ENCODE measurements at places on chromosomes 2 and 18.

DNA sequence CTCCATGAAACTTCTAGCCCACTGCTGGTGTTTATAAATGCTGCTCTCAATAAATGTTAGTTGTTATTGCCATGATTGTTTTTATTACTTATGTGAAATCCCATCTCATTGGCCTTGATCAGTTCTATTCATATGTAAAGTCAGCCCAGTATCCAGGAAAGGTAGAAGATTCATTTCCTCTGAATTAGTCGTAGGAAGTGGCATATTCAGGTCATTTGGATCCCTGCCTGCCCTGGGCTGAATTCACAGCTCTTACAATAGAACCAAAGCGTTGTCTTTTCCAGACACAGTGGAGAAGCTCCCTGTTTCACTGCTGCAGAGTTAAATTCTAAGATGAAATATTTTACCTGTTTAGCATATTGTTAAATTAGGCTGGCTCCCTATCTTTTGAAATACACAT lies 70.3 kb downstream of the MAIP1 start:
- no peak for DNase-seq

DNA sequence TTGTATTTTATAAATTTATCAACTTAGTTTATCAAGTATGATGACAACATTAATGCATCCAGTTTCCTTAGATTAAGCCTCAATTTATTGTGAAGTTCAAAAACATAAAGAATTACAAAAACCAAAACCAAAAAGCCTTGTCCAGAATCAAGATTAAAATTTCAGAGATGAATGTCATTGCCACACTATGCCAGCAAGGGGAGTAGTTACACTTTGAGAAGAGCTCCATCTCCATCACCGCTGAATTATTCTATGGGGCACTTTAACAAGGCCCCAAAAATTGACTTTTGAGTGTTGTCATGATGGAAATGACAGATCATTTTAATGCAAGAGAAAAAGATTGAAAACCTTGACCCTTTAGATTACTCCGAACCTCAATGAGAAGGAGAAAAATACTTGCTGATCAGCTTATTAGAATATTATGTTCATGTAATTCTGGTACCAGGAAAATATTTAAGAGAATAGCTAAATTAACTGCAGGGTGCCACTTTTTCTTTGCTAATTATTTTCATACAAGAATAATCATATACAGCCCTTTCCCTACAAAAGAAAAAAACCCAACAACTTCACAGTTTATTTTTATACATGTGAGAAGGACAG lies 152.5 kb upstream of the AQP4 start:
- no peak for DNase-seq

DNA sequence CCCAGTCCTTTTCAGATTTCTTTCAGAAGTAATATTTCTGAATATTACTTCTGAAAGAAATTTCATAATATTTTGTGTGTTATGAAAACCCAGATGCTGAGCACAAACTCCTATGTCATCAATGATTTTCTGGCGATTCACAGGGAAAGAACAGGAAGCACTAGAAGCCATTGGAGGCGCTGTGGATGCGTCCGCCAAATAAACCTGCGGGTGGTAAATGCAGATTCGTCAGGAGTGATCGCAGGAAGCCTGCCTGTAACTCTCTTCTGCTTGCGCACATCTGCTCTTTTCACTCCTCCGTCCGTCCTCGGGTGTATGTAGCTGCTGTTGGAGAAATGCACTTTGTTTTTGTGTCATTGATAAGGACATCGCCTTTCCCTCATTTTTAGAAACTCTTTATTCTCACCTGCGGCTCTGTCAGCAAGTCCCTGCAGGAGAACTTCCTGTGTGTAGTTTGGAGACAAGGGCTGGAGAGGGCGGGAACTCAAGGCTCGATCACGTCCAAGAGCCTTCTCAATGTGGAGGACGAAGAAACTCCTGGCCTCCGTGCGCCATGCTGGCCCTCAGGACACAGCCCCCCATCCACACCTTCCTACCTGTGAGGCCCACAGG lies 483.8 kb downstream of the GALR1 start:
- DNase-seq, result no peak

DNA sequence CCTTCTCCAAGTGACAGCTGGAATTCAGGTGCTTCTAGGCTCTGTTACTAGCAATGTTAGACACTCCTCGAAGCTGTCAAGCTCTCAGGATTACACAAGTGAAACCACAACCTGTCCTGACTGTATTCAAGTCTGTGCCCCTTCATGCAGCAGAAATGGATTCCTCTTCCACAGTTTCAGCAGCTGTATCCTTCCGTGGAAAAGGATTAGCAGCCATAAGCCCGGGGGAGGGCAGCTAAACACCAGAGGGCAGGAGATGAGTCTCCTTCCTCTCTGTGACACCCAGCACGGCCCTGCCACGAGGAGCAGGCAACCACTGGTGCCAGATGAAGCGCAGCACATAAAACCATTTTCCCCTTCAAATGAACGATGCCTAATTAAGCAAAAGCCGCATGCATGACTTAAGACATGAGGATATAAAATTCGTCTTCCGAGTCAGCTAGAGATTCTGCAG lies 1.2 kb downstream of the ST3GAL5 start:
- DNase-seq, result no peak

GRCh38 chr2:221267773-221268425 lies 304.2 kb downstream of the EPHA4 start:
- DNase-seq, result no peak

- DNase-seq, result no peak
These were observed 1078.5 kb upstream of the ZEB2 start for GRCh38 chr2:145598434-145598833.

DNA sequence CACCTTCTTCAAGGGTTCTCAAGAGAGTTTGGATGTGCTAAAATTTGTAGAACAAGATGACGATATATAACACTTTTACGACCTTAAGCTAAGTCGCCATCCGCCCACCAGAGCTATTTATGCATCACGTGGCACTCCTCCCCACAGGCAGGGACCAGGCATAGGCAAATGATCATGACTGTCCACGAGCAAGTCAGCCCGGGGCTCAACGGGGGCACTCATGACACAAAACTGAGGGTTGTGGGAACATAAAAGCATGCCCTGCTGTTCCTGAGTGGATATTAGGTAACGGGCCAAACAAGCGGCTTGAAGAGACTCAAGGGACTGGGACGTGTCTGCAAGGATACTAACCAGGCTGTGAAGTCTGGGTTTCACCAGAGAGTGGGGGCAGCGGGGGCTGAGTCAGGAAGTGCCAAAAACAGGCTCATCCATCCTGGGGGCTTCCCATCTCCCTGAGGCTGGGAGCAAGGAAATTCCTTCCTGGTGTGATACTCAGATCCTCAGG lies 58.1 kb downstream of the FAM178B start:
- no peak for DNase-seq

GRCh38 chr18:31206787-31207381 lies 44.2 kb upstream of the DSC1 start:
- no peak for DNase-seq

GRCh38 chr2:241837197-241837965 lies 21.3 kb downstream of the PDCD1 start:
- DNase-seq, result no peak

DNA sequence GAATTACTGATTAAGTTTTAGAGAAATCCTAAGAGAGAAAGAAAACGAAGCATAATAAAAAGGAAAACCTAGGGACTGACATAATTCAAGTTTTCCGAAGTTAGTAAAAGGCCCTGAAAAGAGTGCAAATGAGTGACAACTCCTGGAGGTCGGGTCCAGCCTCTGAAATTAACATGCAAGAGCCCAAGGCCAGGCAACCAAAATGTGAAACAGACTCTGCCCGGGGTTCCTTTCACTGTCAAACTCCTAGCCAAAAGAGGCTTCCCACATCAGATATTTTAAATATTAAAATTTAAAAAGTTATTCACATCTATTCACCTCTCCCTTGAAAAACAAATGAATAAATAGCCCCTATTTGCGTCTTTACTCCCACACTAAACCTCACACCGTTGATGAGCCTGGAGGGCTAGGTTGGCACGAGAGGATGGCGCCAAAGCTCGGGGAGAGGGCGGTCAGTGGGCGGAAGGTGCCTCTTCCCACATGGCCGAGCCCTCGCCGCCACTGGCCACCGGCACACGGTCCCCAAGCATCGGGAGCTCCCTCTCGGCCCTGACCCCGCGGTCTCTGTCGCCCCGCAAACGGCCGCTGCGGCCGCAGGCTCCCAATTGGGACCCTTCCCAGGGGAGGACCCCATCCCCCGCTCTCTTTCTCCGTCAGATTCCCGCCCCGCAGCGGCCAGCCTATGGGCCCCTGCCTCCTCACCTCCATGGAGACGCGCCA lies 630 bp downstream of the PPM1G start:
- DNase-seq, result no peak

DNA sequence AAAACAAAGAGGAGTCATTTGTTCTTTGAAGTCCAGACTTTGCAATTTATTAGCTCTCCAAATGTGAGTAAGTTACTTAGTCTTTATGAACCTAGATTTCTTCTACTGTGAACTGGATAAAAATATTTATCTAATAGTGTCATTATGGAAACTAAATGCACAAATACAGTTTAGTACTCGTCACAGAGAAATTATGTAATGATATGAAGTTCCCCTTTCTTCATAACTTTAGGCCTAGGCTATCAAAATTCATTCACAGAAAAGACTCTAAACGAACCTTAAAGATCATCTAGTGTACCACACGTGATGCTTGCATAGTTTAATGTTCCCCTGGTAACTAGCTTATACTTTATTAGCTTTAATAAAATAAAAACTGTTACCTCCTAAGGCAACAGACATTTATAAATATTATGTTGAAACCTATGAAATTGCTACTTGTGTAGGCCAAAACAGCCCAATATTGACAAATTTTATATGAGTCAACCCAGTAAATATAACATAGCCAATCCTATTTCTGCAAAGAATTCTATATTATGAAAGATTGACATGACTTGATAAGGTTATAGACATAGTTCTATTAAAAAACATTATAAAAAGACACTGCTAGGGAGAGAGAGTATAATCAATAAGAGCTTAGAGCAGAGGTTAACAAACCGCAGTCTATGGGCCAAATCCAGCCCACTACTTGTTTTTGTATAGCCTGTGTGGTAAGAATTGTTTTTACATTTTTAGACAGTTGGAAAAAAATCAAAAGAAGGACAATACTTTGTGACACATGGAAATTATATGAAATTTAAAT lies 44.9 kb upstream of the ITPRID2 start:
- DNase-seq, result no peak

DNA sequence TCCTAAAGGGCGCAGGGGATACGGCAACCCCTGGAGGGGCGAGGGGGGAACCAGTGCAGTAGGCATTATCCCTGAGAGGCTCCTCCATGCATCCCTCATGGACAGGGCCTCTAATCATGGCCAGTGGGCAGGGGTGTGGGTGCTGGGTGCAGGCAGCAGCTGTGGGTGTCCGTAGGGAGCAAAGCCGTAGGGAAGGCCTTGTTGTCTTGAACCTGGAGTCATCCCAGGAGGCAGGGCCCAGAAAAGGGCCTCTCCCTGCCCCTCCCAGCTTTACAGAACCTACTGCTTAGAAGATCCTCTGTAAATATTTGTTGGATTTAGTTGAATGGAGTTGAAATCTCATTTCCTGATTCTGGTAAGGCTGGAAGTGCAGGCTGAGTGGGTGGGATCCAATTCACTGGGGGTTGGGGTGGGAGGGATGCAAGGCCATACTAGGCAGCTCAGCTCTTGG lies 207.0 kb upstream of the HAAO start:
- no peak for DNase-seq

GRCh38 chr2:3135676-3136075 lies 241.9 kb downstream of the EIPR1 start:
- DNase-seq, result no peak

GRCh38 chr2:169619946-169620345 lies 35.8 kb downstream of the PPIG start:
- DNase-seq, result no peak

DNA sequence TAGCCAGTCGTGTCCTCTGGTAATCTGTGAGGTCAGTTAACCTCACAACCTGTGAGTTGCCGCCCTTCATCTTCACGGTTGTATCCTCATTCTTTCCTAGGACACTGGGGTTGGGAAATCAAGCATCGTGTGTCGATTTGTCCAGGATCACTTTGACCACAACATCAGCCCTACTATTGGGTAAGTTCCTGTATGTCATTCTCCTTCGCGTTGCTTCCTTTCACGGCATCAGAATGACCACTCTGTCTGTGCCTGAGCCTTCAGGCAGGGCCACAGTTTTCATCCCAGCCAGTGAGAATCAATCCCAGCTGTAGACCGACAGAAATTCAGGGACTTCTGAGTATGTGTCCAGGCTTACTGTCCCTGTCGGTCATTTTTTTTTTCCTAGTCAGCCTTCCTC lies 67.1 kb downstream of the RAB31 start:
- no peak for DNase-seq

- DNase-seq, result no peak
These were observed 169.2 kb downstream of the TGIF1 start for GRCh38 chr18:3619222-3619621.

GRCh38 chr2:224909885-224910573 lies 132.2 kb downstream of the DOCK10 start:
- no peak for DNase-seq

- no peak for DNase-seq
These were observed 26.2 kb downstream of the MMADHC start for GRCh38 chr2:149561309-149561926.

DNA sequence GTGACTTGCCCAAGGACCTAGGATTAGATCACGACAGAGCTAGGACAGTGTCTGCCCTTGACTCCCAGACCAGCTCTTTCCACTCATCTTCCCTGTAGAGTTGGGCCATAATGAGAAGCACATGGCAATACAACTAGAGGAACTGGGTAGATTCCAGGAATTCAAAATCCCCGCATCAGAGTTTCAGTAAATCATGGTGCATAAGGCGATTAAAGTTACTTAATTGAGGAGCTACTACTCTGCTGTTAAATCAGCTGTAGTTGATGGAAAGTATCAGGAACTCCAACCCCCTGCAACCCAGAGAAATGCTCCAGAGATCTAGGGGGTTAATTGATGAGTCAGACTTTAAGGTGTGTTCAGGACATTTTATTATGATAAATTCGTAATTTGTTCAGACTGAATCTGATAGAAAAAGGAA lies 5.7 kb downstream of the ANTXR1 start:
- peak; percentile 62 for DNase-seq

GRCh38 chr2:81097361-81097760 lies 792.8 kb upstream of the LRRTM1 start:
- DNase-seq, result no peak
